ENCODE measurements at places on chromosomes 5 and 9.
A peak's percentile ranks its signal among the peaks of the same experiment; 100 is the strongest.

DNA sequence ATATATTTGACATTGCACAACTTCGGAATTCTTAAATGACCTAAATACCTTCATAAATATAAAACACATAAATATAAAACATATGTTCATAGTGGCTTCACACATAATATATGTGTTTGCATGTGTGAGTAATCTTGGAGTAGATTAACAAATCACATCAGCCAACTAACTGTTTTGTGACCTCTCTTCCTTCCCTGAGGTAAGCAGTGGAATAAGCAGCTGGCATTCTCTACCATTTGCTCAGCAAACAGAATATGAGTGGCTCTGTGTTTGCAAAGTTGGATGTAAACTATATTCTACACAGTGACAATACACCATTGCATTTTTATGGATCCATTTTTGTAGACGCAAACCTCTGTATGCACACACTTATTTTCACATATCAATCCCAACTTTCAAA lies 189.9 kb downstream of the ACER2 start:
- DNase-seq: no peak

GRCh38 chr9:13939134-13939533 lies 374.8 kb downstream of the NFIB start:
- DNase-seq: no peak

DNA sequence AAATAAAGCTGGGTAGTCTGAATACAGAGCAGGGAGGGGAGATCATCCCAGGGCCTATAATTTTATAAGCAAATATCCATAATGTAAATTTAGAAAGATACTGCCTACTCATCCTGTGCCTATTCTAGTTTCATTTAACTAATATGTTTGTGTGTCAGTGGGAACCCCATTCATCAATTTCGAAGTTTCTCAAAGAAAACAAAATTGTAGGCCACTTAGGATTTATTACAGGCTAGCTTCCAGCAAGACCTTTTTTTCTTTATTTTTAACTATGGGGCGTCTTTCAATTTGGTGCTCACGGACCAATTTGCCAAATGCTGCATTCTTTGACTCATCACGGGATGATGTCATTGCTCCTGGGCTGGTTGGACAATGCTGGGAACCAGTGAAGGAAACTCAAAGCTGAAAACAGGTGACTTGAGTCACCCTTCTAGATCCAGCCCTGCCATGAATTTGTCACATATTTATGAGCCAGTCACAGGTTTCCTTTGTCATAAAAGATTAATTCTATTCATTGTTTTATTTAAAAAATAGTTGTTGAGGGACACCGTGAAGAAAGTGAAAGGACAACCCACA lies 13.4 kb downstream of the PCSK5 start:
- no peak for DNase-seq

DNA sequence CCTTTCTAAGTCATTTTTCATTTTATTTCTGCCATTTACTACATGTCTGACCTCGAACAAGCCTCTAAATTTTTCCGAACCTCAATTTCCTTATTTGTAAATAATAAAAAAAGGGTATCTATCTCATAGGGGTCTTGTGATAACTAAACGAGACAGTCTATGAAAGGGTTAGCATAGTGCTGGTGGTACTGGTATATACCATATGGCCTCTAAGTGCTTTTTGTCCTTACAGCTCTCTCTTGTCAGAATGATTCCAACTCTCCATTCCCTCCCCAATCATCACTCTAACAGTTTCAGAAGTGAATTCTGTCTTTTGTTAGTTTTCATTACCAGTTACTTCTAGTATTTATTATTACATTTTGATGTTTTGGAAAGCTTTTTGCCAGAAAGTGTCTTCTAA lies 85.5 kb upstream of the ACTBL2 start:
- DNase-seq: no peak

GRCh38 chr5:91190314-91190690 lies 192.8 kb downstream of the ARRDC3 start:
- DNase-seq: no peak

DNA sequence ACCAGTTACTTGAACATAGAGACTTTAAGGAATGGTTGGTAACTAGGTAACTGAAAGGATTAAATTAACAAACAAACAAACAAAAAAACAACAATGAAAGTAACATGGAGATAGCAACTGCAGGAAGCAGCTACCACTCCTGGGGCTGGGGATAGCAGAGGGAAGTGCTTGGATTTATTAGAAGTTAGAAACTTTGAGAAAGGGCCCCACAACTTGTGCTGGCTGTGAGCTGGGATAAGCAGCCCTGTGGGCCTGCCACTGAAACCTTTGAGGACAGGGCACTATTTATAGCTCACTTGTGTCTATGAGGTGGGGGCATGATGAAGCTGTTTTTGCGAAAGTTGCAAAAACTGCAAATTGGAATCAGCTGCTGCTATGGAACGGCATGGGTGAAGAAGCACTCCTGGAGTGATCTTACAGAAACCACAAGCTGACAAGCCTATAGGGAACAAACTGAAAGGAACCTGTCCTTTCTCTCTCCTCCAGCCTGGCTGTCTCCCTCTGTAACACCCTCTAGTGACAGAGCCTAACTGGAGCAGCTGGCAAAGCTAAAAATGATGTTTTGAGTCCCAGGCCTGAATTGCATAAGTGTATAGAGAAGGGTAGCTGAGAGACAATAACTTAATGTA lies 91.4 kb upstream of the RANBP6 start:
- DNase-seq: peak; percentile 45

DNA sequence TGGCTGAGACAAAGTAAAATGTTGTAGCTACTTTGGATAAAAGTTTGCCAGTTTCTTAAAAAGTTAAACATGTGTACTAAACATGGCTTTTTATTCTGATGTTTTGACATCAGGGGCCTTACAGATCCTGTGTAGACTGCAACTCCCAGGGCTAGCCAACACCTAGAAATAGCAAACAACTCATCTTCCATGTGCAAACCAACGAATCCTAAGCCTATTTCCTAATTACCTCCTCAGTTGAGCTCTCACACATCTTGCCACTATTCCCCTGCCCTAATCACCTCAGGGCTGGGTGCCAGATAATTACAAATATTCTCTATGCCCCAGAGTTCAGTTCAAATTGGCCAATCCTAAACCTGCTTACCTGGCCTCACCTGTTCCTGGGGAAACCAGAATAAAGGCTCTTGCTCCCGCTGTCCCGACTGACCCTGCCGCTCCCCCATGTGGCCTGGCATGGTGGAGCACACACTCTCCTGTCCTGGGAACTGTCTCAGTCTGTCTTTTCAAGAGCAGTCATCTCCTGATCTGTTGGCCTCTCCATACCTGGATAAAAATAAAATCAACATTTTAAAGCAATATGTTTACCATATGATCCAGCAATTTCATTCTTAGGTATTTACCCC lies 37.1 kb upstream of the FAM169A start:
- peak; percentile 6 for DNase-seq

- no peak for DNase-seq
Observed at GRCh38 chr5:150229571-150229970, 39.7 kb downstream of the SLC6A7 start.

- no peak for DNase-seq
Observed at GRCh38 chr5:140319833-140320232, 16.9 kb upstream of the PFDN1 start.

DNA sequence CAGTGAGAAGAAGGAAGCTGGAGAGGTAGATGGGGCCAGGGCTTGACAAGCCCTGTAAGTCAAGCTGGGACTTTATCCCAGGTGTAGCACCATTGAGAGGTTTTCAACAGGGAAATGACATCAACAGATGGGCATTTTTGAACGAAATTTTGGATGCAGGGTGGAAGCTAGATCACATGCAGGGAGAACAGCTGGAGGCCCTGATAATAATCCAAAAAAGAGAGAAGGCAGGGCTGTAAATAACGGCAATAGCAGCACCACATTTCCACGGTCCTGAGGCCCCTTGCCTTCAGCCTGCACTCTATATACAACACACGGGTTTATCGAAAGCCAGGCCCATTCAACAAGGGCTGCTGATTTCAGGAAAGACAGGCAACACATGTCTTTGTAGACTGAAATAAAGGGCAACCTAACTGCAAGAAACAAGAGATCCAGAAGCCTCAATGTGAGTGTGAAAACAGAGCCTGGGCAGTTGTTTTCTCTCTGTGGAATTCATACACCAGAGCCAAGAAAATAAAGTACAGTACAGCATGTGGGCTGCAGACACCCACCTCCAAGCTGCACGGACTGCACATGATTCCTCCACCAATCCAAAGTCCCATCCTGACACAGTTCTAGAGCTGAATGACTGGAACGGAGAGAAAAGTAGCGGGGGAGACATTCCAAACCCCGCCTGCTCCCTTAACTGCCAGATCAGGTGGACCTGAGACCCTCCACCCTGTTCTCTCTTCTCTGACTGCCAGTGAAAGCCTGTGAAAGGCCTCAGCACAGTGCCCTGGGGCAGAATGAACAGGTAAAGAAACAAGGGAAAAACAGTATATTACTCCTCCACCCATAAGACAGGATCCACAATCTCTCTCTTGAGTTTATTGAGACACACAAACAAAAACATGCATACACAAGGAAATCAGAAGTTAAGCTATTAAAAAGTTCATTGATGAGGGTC lies 36.3 kb downstream of the KLHL3 start:
- DNase-seq: no peak

- DNase-seq: no peak
Observed at GRCh38 chr5:57494104-57495098, 11.8 kb upstream of the ACTBL2 start.

DNA sequence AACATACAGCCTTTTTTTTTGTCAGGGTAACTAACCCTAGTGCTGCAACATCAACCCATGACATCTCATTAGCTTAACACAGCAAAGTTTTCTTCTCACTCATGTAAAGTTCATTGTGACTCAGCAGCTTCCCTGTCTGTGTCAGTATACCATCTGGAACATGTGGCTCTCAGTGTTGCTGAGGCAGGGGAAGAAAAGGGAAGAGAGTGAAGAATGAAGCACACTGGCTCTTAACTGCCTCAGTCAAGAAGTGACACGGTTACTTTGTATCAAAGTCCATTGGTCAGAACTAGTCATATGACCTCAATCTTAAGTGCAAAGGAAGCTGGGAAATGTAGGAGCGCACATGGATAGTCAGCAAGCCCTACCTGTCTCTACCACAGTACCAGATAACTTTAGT lies 185.0 kb upstream of the ELL2 start:
- no peak for DNase-seq

GRCh38 chr9:120570296-120570695 lies 9.7 kb downstream of the CDK5RAP2 start:
- DNase-seq: no peak

DNA sequence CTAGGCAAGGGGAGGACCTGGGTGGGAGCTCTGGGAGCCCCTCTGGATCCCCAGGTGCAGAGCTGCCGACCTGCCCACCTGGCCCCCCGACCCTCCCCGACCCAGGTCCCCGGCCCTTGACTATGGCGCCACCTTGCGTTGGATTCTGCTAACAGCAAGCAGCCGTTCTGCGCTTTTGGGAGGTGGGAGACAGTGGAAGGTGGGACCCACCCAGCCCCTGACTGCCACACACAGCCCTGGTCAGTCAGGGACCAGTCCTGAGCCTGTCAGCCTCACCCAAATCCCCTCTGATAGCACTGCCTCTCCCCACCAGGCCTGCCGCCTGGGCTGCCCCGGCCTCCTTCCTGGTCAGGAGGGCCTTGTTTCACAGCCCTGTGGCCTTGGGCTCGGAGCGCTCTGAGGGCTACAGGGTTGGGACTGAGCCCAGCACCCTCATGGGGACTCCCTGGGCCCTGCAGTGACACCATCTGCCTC lies 77.9 kb downstream of the HMCN2 start:
- DNase-seq: no peak

GRCh38 chr5:150729859-150730258 lies 29.0 kb downstream of the DCTN4 start:
- no peak for DNase-seq

DNA sequence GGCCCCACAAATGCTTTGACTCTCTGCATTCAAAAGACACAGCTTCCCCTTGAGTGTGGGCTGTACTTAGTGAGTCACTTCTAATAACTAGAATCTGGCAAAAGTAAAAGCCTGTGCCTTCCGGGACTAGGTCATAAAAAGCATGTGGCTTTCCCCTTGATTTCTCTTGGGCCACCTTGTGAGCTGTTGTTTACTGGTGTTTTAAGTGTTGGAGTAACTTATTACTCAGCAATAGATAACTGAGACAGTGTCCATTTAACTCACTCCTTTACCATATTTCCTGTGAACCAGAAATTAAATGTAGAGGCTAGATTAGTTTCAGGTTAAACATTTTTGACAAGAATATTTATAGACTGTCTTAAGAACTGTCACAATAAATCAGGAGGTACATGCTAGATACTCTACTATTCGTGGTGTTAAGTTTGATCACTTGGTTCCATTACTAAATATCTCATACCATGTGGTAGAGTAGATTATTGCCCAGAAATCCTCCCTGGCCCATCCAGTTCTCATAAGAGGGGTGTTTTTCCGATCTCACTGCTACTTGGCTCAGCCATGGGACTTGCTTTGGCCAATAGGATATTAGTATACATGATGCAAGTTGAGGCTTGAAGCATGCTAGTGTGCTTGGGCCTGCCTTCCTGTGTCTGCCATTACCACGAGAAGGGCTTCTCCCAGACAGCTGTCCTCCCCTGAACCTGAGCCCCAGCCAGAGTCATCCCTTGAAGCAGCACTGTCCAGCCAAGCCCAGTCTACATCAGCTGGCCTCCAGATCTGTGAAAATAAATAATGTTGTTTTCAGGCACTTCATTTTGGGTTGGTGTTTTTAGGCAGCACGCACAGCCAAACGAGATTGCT lies 10.4 kb upstream of the CMBL start:
- DNase-seq: no peak

DNA sequence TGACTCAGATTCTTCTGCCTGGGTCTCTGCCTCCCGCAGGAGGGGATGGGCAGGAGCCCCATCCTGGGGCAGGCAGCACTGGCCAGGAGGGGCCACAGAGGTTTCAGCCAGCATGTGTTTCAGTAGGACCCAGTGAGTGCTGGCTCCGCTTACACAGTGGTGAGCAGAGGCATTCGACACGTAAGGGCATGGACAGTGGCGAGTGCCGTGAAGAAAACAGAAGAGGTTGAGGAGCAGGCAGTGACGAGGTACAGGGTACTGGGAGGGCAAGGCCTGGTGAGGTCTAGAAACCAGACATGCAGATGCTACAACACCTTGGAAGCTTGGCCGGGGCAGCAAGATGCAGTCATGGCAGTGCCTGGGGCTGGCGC lies 41.5 kb downstream of the CACNA1B start:
- DNase-seq: no peak
